ENCODE measurements at places on chromosomes 11 and 22. TPM values are rescaled to one million over a fixed set of nuclear protein-coding genes. Genes with fewer than 3 reads are reported as not detected.

Gene C11orf52
- 7.5 TPM for total RNA-seq

Gene MS4A12
- total RNA-seq, result not detected

- no peak for DNase-seq
Observed at GRCh38 chr11:19176629-19177186, 25.1 kb downstream of the CSRP3 start.

DNA sequence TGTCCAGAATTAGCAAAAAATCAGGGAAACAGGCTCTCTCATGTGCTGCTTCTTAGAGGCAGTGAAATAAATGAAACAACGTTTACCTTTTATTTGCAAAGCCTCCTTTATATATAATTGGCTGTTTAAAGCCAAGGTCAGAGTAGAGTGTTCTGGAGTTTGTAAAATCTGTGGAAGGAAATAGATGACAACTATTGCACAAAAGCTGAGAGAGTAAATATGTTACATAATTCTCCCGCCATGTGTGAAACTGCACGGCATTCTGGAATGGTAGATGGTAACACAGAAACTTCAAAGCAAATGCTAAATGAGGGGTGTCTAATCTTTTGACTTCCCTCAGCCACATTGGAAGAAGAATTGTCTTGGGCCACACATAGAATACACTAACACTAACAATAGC, 51.5 kb upstream of the FGF3 start:
- no peak for DNase-seq

- DNase-seq, result no peak
Observed at GRCh38 chr22:50705219-50705691, 32.6 kb downstream of the SHANK3 start.

DNA sequence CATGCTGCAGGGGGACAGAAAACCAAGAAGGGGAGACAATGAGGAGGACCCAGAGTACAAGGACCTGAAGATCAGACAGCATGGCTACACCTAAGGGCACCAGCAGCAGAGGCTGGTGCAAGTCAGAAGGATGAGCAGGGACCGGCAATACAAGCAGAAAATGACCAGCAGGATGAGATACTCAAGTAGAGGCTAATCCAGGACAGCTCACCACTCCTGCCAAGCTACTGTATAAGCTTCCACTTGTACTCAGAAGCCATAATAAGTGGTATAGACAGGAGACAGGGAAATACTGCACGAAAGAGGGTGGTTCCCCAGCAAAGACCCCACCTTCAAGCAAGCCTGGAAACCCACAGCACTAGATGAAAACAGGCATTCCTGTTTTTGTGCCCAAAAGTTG, 138.7 kb upstream of the ZC3H12C start:
- no peak for DNase-seq

DNA sequence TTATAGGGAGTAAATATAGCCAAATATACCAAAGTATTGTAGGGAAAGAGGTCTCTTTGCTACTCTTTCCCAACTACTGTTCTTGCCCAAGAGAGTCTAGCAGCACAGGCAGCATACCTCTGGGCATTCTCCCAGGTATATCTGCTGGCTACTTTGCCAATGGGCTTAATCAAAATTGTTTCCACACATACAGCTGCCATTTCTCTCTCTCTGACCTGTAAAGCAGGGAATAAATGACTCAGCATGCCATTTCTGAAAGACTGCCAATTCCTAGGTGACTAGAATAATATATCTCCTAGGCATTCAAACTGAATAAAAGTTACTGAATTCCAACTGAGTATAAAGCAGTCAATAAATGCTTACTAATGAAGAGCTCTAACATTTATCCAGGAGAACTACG, 44.6 kb downstream of the RDX start:
- DNase-seq, result no peak

Measured in breast epithelium (tissue), 4 donors.